ENCODE measurements at places on chromosomes 7 and 10. TPM values are rescaled to one million over a fixed set of nuclear protein-coding genes. Genes with fewer than 3 reads are reported as not detected.

Gene RNF148
- total RNA-seq: 1.9 TPM

Gene TRIM50
- 0.47 TPM for total RNA-seq

Gene PODXL
- 71.9 TPM for total RNA-seq

Gene CACNB2
- 4.5 TPM for total RNA-seq

Gene SLF2
- 16.6 TPM for total RNA-seq

Gene ST8SIA6
- 0.19 TPM for total RNA-seq

Gene VIPR2
- 3.6 TPM for total RNA-seq

Gene TMEM213
- total RNA-seq: not detected

Gene GRID1
- 3.2 TPM for total RNA-seq

Gene GIMAP7
- total RNA-seq: 102 TPM

DNA sequence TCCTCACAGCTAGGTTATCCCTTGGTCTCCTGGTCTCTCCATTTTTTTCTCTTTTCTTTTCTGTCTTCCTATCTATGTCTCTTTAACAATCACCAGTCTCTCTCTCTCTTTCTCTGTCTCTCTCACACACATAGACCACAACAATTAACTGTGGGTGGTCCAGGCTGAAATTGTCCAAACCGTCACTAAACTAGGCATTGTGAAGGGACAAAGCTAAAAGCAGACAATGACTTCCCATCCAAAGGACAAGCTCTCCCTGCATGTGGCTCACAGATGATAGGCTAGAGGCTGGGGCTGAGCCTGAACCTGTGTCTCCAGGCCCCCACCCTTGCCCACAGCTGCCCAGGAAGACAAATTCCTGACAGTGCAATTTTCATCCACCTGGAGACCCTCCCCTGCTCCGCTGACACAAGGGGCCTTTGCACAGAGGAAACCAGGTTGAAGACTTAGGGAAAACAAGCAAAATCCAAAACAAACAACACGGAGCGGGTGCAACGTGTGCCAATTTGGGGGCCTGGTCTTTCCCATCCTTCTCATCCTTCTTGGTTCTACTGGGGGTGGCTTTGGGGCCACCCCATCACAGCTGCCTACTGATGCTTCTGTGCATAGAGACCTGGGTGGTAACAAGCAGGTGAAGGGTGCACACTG lies 755.4 kb downstream of the GRID1 start:
- no peak for DNase-seq

- DNase-seq: no peak
Observed at GRCh38 chr10:103745341-103746247, 109.8 kb downstream of the SH3PXD2A start.

- DNase-seq: no peak
Observed at GRCh38 chr7:138491612-138492386, 31.7 kb downstream of the TRIM24 start.

DNA sequence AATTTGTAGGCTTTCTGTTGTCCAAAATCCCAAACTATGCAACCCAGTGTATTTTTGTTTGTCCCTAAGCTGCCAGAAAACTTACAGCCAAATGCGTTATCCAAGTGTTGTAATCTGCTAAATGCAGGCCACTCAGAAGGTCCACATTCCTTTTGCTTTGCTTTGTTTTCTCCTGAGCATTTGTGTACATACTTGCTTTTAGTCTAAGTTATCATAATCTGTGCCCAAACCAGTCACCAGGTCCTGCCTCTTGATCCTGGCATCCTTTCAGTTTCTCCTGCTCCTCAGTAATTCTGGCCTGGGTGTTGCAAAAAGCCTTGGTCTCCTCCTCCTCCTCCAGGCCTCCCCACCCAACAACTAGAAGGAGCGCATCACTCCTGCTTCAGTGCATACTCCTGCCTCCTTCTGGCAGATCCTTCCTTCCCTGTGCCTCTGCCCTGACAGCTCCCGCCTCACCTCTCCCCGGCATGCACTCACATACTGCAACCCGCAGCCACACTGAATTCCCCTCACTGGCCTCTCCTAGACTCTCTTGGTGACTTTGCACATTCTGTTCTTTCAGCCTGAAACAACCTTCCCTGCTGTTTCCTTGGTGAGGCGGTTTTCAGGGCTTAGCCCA lies 2.3 kb downstream of the DENND2A start:
- no peak for DNase-seq

- DNase-seq: no peak
Observed at GRCh38 chr10:70928140-70928539, 39.8 kb upstream of the PCBD1 start.

DNA sequence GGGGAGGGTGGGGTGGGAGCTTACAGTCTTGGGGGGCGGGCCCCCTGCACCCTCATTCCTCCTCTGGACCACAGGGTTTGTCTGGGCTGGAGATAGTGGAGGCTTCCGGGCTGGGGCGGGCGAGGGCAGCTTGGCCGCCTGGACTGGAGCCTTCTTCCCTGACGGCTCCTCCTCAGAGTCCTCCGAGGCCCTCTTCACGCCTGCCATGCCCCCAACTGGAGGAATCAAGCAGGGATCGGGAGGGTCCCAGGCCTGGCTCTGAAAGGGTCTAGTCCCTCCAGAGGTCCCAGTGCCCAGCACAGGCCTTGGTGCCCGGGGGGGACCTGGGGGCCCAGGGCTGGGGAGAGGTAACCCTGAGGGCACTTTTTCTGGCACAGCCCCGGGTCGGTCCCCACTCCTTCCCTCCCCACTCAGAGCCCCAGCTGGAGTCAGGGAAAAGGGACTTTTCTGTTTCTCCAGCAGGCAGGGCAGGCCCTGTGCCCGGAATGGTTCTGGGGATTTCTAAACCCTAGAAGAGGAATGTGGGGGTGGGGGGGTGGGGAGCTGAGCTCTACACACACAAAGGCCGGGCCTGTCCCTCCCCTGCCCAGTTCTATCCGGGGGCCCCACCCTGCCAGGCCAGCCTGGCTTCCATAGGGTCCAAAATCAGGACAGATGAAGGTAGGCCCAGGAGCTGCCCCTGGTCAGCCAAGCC lies 11.6 kb downstream of the MICALL2 start:
- DNase-seq: no peak

DNA sequence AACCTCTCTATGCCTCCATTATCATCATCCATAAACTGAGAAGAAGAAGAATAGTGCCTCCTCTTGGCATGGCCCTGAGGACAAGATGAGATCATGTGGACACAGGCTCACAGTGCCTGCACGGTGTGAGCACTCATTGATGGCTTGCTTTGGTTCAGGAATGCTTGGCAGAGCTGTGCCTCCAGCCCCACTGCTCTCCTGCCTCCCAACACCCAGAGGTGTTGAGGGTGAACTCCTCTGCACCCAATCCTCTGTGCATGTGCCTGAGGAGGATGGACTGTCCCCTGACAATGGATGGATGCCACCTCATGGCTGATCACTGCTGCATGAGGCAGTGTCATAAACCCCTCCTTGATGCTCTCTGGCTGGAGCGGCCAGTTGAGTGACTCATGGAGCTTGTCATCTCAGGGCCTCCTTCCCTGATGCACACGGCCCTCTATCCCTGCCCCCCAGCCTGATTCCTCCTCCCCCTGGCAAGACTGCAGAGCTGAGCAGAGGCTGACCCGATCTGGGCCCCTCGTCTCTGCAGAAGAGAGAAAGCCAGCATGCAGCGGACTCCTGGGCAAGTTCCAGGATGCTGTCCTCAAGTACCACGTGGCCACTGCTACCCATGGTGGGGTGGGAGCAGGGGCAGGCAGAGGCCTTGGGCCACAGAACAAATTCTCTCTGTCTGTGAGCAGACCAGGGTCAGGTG lies 136.3 kb downstream of the KCNMA1 start:
- no peak for DNase-seq

DNA sequence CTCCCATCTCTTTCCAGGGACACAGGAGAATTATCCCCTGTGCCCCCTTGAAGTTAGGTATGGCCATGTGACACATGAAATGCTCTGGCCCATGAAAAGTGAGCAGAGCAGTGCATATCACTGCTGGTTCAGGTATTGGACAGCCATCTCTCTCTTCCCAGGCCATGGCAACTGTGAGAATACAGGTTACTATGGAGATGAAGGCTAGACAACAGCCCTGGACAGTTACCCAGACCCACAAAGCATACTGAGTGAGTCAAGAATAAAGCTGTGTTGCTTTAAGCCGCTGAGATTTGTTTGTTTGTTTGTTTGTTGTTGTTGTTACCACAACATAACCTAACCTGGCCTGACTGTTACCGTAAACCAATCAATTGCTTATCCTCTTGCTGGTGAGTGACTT lies 722.3 kb downstream of the KCNMA1 start:
- no peak for DNase-seq

DNA sequence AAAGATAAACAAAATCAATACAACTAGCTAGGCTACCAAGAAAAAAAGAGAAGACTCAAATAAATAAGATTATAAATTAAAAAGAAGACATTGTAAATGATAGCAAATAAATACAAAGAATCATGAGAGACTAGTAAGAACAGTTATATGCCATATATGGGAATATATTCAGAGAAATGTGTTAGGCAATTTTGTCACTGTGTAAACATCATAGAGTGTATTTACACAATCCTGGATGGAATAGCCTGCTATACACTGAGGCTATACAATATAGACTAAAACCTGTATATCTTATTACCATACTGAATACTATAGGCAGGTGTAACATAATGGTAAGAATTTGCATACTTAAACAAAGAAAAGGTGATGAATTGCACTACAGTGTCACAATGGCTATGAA lies 717.4 kb downstream of the PARD3 start:
- DNase-seq: no peak

GRCh38 chr10:121134711-121135110 lies 283.5 kb downstream of the WDR11 start:
- no peak for DNase-seq

GRCh38 chr7:134083766-134084487 lies 43.2 kb upstream of the LRGUK start:
- DNase-seq: no peak

GRCh38 chr7:82312646-82313045 lies 130.9 kb downstream of the CACNA2D1 start:
- DNase-seq: no peak

DNA sequence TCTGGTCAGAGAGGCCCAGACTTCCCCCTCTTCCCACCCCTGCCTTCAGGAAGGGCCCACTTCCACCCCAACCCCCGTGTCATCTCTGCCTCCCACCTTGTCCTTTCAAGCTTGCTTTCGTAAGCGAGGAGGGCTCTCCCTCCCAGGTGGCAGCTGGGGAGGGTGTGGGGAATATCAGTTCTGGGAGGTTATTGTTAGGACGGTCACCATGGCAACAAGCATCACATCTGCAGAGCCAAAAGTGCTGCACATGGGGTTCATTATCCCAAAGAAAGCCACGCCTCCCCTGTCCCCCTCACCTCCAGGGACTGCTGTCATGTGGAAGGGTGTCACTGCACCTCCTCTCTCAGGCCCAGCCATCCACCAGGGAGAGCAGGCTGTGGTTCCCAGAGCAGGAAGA lies 2.6 kb upstream of the CAMK2B start:
- no peak for DNase-seq

DNA sequence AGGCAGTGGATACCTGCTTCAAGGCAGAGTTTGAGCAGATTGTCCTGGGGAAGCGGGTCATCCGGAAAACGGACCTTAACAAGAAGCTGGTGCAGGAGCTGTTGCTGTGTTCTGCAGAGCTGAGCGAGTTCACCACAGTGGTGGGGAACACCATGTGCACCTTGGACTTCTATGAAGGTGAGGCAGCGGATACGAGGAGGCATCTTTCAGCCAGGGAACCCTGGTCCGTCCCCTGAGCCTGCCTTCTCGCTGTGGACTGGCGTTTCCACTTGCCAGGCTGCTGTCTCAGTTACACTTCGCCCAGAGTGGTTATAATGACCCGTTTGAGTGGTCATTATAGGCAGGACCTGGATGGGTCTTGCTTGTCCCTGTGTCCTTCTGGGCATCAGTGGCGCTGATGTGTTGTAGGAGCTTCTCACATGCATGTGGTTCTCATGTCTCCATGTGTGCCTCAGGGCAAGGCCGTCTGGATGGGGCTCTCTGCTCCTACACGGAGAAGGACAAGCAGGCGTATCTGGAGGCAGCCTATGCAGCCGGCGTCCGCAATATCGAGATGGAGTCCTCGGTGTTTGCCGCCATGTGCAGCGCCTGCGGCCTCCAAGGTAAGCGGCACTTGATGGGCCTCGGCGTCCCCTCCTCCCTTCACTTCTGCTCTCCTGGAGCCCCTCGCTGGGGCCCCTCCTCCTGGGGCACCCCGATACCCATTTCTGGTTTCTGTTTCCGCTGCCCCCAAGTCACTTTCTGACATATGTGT lies 18.0 kb downstream of the UPP1 start:
- no peak for DNase-seq

- DNase-seq: no peak
Observed at GRCh38 chr7:150340875-150341262, 560 bp downstream of the RARRES2 start.

GRCh38 chr10:8508882-8509281 lies 454.4 kb downstream of the GATA3 start:
- DNase-seq: no peak

DNA sequence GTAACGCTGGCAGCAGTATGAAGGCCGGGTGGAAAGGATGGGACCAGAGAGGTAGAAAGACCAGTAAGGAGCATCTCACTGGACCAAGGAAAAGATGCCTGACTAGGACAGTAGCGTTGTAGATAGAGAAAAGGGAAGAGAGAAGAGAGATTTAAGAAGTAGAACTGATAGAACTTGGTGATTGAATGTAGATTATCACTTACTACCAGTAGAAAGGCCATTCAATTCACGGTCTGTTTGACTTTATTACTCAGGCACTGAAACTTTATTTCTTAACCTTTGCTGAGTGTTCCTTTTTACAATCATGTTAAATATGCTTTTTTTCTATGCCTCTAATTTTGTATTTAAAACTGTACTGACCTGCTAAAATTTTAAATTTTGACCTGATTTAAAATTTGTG lies 12.2 kb downstream of the MCU start:
- DNase-seq: no peak

DNA sequence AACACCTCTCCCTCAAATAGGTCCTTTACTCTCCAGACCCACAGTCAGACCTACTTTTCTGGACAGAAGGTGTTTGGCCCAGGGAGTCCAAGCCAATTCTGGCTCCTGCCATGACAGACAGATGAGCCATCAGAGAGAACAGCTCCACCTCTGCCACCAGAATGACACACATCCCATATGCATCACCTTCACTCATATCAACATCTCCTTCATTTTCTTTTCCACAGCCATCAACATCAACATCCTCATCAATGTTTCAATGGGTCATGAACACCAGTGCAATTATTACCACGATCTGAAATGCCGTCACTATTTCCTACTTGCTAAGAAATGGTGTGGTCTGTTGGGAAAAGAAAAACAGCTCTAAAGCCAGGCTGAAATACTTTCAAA lies 67.9 kb downstream of the CCDC71L start:
- no peak for DNase-seq

- DNase-seq: no peak
Observed at GRCh38 chr10:83533290-83533689, 606.0 kb upstream of the GHITM start.
